ENCODE measurements at places on chromosomes 3 and 15.

DNA sequence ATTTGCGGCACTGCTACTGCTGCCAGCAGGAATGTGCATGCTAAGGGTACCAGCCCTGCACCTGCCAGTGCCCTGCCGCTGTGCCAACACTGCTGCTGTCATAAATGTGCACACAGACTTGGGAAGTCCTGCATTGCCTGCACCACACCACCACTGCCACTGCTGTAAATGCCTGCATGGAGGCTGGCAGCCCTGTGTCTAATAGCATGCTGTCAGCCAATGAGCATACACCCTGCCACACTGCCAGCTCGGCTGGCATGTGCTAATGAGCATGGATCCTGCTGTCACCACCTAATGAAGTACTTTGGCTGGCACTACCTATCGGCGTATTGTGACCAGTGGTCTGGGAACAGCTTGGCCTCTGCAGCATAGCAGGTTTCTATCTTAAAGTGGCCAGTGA lies 981.8 kb upstream of the GBE1 start:
- no peak for DNase-seq

DNA sequence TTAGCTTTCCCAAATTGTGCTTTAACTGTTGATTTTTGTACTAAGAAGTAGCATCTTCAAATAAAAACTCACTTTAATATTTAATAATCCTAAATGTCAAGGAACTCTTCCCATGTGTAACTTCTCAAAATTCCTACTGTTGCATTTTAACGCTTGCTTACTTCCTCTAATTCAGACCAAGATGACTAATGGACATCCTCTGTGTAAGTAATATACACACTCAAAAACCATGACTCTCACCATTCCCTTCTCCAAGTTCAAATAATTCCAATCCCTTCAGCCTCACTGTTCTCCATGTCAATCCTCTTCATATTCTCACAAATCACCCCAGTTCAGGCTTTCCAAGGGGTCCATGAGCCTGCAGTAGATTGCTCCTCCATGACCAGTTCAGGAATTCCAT lies 13.0 kb downstream of the MRPL46 start:
- no peak for DNase-seq

DNA sequence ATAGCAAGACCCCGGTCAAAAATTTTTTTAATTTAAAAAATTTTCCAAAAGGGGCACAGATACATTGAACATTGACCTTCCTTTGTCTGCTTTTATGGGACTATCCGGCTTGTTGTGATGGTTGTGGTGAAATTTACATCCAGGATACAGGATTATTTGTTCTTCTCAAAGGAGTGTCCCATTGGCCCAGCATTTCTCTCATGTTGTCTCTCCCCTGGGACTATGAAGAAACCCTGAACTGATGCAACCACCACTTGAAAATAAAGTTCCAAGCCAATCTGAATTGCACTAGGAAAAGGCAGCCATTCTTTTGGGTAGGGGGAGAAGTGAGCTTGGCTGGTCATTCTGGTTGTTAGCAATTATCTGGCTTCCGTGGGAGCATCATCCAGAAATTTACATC lies 58.4 kb downstream of the PPARG start:
- DNase-seq: no peak

DNA sequence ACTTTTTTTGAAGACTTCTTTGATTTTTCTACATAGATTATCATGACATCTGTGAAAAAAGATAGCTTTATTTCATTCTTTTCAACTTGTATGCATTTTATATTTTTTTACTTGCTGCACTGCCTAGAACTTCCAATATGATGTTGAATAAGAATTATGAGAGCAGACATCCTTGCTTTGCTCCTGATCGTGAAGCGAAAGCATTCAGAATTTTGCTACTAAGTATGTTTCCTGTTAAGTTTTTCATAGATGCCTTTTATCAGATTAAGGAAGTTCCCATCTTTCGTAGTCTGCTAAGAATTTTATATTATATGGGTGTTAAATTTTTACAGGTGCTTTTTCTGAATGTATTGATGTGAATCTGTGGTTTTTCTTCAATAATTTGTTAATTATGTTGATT lies 163.4 kb upstream of the GADL1 start:
- DNase-seq: no peak

DNA sequence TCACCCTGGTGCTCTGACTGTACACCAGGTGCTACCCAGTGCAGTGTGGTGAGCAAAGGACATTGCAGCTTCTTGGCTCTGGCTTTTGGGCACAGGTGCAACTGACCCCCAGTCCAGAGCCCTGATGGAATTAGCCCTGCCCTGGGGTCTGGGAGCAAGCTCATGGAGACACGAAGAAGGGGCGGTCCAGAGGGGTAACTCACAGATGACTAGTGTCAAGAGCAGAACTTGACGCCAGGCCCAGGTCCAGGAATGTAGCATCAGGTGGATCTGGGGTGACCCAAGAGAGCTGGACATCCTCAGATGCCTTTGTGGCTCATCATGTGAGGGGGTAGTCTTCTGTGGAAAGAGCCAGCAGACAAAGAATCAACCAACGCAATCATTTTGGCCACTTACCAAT lies 88.9 kb downstream of the ASB7 start:
- DNase-seq: no peak

DNA sequence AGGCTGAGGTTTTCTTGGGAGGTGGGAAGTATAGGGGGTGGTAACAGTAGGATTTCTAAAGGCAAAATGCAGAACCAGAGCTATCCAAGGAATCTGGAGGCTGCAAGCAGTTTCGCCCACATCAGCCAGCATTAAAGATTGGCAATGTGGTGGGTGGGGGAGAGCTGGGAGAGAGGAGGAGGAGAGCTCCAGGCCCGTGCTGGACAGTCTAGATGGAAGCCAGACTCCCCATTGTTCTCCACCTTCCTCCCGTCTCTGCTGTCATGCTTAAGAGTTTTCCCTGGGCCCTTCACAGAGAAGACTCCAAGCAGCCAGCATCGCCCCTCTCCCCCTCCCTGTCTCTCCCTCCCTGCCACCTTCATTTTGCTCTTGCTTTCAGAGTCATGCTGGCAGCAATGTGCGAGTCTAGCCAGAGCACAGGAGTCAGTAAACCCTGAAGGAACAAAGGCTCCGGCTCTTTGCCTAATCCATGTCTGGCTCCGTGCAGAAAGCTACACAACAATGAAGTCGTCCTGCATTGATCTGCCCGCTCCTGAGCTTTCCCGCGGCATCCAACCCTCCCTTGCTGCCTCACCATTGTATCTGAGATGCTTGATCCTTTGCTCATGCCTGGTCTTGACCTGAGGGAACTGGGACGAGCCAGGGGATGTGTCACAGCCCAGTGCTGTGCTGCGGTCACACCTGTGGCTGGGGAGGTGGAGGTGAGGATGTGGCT lies 282.9 kb downstream of the NTRK3 start:
- DNase-seq: no peak

DNA sequence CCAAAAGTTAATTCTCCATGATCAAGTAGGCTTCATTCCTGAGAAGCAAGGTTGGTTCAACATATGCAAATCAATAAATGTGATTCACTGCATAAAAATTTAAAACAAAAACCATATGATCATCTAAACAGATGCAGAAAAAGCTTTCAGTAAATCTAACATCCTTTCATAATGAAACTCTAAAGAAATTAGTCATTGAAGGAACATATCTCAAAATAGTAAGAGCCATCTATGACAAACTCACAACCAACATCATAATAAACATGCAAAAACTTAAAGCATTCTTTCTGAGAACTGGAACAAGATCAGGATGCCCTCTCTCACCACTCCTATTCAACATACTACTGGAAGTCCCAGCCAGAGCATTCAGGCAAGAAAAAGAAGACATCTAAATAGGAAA lies 254.1 kb downstream of the AGBL1 start:
- DNase-seq: no peak

DNA sequence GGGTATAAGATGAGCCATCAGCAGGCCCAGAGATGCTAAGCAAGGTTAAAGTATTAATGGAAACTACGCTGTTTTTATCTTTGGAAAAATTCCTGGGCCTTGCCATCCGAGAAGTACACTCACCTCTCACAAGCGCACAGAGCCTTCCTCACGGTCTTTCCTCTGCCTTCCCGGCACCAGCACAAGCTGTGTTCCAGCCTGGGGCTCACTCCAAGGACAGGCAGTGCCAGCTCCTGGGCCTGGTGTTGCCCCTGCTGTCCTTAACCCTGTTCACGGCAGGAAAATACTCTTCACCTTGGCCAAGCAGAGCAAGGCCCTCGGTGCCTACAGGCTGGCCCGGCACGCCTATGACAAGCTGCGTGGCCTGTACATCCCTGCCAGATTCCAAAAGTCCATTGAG lies 14.3 kb upstream of the RHO start:
- no peak for DNase-seq

DNA sequence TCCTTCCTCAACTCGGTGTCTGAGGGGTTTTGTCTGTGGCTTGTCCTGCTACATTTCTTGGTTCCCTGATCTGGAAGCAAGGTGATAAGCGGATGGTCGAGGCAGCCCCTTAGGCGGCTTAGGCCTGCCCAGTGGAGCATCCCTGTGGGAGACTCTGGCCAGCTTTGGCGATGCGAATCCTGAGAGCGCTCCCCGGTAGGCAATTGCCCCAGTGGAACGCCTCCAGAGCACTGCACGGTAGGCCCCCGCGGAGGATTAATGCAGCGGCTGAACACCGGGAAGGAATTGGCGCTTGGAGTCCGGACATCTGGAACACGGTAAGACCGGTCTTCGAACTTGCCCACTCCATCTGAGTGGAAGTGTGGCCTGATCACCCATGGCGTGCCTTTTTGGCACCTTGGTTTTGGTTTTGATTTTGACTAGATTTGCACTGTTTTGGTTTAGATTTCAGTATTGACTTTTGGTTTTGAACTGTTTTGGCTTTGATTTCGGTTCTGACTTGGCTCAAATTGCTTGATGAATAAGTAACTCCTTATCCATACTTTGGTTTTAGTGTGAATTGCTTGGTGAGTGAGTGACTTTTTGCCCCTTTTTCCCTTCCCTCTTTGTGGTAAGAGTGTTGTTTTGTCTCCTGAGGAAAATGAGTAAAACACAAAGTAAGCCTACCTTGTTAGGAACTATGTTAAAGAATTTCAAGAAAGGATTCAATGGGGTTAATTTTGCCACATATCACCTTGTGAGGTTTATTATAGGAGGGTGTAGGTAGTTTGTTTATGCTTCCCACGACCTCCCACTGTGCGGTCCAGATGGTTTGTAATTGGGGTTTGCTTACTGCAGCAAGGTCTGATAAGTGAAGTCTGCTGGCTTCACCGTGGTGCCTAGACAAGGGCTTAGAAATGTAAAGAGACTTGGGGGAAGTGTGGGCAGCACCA lies 27.1 kb upstream of the GPR156 start:
- no peak for DNase-seq

- no peak for DNase-seq
Observed at GRCh38 chr3:65128346-65128745, 440.5 kb upstream of the ADAMTS9 start.

- no peak for DNase-seq
Observed at GRCh38 chr15:68427366-68427765, 4.6 kb downstream of the ITGA11 start.

- DNase-seq: no peak
Observed at GRCh38 chr3:180600473-180600872, 1.5 kb upstream of the TTC14 start.

- DNase-seq: no peak
Observed at GRCh38 chr3:13708871-13709595, 160.1 kb downstream of the FBLN2 start.

Measured in hypothalamus (tissue), 51 donors.